ENCODE measurements at places on chromosomes 4 and X.

DNA sequence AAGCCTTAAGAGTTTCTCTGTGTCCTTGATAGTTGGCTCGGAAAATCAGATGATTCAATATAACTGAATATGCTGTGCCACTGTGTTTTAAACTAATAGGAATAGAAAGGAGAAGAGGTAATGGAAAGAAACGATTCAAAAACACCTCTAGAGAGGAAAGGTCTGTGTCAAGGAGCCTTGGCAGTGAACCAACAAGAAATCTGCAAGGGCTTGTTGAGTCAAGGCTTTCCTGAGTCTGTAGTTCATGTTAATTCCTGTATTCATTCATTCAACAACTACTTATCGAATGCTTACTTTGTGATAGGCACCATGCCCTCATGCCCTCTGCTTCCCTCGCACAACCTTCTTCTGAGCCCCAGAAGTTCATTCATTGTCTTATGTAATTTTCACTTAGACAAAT, 336.0 kb downstream of the PDHA2 start:
- no peak for DNase-seq

DNA sequence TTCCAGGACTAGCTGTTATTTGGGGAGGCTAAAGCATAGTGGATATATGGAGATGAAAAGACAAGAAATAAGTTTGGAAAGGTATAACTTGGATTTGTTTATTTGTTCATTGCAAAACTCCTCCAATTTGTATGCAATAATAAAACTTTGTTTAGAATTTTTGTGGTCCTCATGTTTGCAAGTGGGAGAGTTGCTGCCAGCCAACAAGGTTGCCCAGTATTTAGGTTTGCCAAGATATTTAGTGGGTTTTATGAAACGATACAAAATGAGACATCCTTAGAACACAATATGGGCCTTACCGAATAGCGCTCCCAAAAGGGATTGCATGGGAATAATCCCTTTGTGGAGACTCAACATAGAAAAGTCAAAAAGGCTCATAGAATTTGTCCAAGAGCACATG, 162.1 kb downstream of the INPP4B start:
- DNase-seq = no peak

DNA sequence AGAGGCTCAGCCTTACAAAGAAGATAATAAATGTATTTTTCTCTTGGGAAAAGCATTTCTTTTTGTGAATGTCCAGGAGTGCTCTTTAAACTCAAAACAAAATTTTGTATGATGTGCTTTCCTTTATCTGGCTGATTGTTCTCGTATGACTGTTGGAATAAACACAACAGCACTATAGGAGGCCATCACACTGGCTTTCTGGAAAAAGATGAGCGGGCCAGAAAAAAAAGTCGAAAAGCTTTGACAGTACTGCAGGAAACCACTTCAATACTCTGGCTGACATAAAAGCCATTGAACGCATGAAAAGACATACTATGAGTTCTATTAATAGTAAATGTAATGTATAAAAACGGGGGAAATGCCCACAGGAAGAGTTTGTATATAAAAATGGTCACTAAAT, 64.7 kb upstream of the CTSO start:
- no peak for DNase-seq

DNA sequence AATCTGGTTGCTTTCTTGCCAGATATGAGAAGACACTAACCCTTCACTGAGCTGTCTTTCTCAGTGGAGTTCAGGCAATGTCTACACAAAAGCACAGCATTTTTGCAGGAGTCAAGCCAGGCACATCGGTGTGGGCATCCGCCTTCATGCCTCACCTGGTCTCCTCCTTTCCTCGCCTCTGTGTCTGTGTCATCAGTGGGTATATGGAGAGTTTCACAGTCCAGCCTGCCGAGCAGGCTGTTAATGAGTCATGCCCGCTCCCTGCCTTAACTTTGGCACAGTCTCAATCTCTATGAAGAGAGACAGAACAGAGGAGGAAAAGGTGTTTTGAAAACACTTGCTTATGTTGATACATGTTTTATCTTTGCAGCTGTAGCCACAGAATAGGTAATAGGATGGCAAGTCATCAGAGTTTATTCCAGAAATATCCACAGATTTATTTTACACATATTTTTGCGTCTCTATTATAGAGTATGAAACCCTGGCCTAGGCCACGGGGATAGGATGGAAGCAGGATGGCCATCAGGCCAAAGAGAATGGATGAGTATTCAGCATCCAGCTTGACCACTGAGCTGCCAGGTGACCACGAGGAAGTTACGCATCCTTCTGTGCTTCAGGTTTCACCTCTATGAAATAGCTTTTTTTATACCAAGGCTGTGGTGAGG, 32.8 kb upstream of the MAML3 start:
- no peak for DNase-seq

DNA sequence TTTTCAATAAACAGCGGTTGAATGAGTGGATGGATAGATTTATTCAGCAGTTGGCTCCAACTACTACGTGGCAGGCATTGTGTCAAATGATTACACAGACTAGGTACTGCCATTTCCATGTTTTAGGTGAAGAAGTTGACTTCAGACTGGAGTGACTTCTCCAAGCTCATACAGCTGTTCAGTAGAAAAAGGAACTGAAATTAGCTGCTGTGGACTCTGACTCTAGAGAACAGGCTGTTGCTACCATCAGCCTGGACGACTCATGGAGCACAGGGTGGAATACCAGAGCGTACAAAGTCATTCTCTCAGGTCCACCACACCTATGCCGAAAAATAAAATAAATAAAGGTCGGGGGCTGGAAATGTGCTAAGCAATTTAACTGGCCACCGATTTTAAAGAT, 45.3 kb downstream of the TENM3 start:
- DNase-seq = no peak

GRCh38 chr4:179325181-179325580, 1882.9 kb upstream of the AGA start:
- no peak for DNase-seq

GRCh38 chr4:112674376-112674775, 37.4 kb downstream of the LARP7 start:
- DNase-seq = no peak

DNA sequence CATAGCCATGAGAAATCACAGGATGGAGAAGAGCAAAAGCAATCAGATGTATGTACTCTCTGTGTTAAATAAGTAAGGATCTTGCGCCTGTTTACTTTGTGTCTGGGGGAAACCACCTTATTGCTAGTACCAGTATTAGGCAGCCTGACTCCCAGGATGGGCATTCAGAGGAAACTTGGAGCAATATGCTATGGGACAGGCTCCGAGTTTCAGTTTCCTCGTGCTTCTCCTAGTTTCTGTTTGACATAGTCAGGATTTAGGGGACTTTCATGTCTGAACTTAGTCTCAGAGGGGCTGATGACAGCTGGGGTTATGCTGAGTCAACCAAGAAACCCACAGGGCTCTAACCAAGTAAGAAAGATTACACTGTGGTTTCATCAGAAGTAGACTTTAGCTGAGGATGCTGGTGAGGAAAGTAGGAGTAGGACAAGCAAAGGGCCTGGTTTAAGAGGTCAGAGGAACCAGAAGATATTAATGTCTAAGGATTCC, 13.5 kb downstream of the NSUN7 start:
- no peak for DNase-seq

DNA sequence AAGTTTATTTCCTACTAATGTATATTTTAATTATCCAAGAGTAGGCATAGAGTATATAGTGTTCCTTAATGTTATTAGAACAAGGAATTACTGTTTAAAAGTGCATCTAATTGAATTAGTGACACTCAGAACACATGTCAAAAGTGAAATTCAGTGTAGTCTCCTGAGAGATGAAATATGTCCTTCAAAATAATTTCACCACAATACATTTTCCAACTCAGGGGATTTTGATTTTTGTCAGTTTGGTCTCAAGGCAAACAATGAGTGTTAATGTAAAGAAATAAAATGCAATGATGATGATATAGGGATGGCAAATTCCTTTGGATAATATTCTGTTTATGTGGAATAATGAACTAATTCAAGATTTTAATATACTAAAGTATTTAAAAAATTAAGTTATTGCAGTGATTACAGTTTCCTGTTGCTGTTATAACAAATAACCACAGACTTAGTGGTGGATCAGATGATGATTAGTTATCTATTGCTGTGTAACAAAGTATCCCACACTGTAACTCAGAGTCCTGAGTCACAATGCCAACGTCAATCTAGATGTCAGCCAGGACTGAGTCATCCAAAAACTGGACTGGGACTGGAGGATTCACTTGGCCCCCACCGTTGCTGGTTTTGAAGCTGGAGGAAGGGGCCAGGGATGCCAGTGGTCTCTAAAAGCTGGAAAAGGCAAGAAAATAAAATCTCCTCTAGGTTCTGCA, 148.0 kb upstream of the SLC7A11 start:
- no peak for DNase-seq

DNA sequence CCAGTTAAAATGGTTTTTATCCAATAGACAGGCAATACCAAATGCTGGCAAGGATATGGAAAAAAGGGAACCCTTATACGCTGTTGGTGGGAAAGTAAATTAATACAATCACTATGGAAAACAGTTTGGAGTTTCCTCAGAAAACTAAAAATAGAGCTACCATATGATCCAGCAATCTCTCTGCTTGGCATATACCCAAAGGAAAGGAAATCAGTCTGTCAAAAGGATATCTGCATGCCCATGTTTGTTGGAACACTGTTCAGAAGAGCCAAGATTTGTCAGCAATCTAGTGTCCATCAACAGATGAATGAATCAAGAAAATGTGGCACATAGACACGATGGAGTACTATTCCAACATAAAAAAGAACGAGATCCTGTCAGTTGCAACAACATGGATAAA, 91.0 kb upstream of the SH3RF1 start:
- no peak for DNase-seq

DNA sequence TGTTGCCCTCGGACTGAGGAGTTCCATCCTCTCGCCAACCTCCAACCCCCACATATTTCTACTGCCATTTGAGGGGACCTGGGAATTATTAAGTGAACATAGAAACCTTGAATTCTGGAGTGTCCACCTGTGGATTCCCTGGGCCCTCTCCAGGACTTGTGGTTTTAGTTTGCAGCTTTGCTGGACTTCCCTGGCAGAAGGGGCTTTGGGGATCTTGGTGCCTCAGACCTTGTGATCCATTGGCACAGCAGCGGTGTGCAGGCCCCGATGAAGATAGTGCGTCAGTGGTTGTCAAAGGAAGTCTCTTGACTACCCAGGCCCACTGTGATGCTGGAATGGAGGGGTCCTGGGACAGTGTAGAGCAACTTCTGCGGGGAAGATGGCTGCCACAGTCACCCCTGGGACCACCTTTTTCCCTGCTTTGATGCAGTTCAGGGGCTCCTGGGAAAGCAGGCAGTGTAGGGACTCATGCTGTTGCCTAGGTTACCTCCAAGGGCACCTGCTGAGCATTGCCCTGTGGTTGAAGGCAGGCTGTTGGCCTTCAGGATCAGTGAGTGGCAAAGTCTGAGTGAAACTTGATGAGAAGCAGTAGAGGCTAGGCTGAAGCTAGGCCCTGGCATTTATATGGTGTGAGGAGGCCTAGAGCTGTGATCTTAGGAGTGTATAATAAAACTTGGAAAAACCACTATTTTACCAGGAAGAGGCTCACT, 2.2 kb downstream of the SLC16A2 start:
- no peak for DNase-seq

- DNase-seq = no peak
Measured at GRCh38 chr4:8724436-8725070, 132.0 kb downstream of the CPZ start.

DNA sequence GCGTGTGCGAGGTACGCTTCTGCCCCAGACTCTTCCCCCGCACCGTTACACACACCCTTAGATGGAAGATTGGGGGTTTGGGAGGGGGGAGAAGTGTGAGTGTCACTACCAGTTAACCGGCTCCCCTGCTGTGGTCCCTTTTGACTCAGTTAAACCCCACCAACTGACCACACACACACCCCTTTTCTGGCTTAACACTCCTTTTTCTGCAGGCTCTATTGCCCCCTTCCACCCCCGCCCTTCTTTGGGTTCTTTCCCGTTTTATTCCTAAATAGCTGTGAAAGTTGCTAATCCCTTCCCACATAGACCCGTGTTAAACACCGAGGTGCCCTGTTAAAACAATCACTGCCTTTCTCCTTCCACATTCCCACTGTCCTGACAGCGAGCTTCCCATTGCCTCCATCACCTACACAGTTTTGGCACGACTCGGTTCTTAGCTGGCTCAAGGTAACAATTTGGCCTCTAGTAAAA, 3.7 kb upstream of the NR3C2 start:
- no peak for DNase-seq

DNA sequence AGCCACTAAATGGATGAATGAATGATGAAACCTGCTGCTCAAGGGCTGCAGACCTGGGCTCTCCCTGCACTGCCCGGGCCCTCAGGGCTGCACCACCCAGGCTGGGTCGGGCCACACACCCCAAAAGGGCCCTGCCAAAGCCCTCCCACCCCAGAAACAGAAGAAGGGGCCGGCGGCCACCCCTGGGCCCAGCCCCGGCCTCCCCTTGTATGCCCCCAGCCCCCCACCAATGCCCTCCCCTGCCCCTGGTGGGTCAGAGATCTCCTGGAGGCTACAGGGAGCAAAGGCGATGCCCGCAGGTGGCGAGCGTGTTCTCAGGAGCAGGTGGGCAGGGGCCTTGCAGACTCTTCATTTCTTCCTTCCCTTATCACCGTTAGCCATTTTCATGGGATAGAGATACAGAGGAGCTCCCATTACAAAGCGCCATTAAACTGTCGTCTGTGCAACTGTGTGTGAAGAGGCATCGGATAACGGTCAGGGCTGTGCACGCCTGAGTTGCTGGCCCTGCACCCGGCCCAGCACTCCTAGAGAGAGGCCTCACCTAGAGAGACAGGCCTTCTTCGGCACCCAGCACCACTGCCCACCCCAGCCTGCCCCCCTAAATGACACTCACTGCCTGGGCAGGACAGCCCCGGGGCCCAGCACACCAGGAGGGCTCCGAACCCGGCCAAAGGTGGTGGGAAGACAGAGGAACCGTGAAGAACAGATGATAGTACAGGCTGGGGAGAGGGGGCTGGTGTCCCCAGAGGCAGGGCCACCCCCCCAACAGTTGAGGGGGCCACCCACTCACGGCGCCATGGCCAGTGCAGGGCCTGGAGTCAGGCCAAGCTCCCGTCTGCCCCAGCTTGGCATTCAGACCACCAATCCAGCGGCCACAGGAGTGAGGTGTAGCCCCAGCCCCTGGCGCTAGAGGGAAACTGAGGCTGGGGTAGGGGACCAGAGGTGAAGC, 133.7 kb downstream of the FAM53A start:
- DNase-seq = no peak

GRCh38 chr4:38497121-38497520, 166.9 kb upstream of the KLF3 start:
- no peak for DNase-seq

GRCh38 chr4:185797018-185797417, 15.0 kb downstream of the SORBS2 start:
- no peak for DNase-seq

DNA sequence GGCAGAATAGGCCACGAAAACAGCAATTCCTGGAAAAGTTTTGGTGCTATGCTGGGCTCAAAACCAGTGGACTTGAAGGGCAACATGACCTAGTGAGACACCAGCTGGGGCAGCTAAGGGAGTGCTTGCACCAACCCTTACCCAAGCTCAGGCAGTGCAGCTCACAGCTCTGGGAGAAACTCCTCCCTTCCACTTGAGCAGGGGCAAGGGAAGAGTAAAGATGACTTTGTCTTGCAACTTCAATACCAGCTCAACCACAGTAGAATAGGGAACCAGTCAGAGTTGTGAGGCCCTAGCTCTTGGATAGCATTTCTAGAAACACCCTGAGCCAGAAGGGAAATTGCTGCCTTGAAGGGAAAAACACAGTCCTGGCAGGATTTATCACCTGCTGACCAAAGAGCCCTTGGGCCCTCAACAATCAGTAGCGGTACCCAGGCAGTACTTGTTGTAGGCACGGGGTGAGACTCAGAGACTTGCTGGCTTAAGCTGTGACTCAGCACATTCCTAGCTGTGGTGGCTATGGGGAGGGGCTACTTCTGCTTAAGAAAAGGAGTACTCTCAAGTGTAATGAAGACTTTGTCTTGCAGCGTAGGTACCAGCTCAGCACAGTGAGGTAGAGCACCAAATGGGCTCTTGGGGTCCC, 19.7 kb upstream of the ABCG2 start:
- no peak for DNase-seq
